ENCODE measurements at places on chromosomes 4 and X. TPM values are rescaled to one million over a fixed set of nuclear protein-coding genes. Genes with fewer than 3 reads are reported as not detected.

- DNase-seq = no peak
Measured at GRCh38 chr4:140163029-140163810, 9.2 kb upstream of the MAML3 start.

DNA sequence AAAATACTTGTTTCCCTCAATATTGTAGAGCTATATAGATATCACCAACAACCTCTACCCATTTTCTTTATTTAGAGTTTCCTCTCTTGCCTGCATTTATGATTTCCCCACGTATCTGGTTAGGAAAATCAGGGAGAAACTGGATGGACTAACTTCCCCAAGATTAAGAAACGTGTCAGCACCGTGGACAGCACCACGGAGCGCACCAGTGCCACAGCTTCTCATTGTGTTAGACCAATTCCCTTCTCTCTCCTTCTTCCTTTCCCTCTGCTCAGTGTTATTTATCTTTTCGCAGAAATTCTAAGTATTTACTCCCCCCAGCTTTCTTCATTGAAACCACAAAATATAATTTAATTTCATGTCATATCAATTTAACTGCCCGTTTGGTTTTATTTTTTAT lies 568.6 kb upstream of the BOD1L1 start:
- DNase-seq = no peak

DNA sequence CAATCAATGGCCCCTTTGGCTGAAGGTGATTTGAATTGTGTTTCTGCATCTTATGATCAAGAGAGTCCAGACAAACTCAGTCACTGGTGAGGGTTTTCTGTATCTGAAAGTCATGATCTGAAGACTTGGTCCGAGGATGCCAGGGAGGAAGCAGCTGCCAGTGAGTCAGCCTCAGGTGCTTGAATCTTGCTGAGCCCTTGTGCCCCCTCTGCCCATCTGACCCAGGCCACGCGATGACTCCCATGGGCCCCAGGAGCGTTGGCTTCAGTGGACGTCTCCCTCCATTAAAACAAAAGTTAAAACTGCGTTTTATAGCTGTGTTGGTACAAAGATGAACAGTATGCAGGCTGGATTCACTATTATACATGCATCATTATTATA lies 62.0 kb downstream of the HTRA3 start:
- no peak for DNase-seq

GRCh38 chr4:128310266-128310697 lies 22.7 kb upstream of the PGRMC2 start:
- no peak for DNase-seq

GRCh38 chrX:35285289-35285962 lies 342.8 kb downstream of the FAM47B start:
- no peak for DNase-seq

DNA sequence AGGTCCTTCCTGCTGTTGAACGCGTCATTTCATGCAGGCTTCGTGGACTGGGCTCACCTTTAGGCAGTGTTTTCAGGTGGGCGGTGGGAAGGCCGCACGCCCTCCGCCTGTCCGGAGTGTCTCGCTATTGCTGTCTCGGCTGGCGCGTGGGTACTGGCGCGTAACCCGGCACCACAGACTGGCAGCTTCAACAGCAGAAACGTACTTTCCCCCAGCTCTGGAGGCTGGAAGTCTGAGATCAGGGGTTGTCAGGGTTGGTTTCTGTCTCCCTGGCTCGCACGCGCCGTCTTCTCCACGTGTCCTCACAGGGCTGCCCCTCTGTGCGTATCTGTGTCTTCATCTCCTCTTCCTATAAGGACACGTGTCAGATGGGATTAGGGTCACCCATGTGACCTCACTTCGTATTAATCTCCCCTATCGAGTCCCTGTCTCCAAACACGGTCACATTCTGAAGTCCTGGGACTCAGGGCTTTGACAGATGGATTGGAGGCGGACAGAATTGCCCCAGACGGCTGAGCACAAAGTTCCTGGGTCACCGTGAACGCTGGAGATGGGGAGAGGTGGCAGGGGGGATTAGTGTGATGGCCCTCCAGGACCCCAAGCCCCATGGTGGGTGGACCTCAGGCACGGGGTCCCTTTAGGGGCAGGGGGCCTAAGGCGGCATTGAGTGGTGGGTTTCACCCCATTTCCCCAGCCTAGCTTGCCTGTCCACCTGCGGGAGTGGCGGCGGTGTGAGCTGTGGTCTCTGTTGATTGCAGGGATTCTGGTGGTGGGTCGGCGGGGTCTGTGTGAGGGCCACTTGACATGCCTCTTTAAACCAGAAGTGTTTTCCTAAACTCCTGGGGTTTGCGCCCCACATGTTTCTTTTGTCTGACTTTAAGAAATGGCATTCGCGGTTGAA lies 83.4 kb upstream of the LRPAP1 start:
- no peak for DNase-seq

- DNase-seq = no peak
Measured at GRCh38 chr4:123809864-123810263, 413.3 kb downstream of the SPRY1 start.

GRCh38 chrX:23764188-23764984 lies 18.6 kb upstream of the SAT1 start:
- no peak for DNase-seq

- no peak for DNase-seq
Measured at GRCh38 chr4:185472103-185472542, 590 bp upstream of the CCDC110 start.

DNA sequence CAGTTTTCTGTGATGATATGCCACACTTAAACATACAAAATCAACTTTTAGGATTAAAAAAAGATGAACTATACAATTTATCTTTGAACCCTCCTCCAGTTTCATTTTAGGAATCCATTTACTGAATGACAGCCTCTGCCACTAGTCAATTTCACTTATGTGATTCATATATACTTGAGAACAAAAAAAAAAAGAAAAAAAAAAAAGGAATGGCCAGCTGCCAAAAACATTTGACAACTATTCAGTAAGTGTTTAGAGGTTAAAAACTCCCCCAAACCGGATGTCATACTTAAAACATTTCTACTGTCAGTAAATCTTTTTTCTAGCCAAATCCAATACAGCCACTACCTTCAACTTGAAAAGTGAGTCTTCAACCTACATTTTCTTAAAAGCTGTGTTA lies 266.7 kb upstream of the MAGEB2 start:
- DNase-seq = no peak

DNA sequence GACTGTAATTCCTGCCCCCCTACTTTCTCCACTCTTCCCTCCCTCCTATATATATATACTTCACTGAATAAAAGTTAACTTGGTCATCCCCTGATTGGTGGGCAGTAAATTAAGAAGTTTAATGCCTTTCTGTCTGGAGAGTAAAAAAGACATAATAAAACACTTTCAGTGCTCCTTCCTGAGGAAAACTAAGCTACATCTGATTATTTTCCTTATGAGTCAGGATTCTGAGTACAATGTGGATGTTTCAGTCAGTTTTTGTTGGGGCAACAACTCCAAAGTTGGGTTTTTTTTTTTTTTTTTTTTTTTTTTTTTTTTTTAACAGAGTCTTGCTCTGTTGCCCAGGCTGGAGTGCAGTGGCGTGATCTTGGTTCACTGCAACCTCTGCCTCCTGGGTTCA lies 22.0 kb upstream of the SUPT20HL2 start:
- no peak for DNase-seq

DNA sequence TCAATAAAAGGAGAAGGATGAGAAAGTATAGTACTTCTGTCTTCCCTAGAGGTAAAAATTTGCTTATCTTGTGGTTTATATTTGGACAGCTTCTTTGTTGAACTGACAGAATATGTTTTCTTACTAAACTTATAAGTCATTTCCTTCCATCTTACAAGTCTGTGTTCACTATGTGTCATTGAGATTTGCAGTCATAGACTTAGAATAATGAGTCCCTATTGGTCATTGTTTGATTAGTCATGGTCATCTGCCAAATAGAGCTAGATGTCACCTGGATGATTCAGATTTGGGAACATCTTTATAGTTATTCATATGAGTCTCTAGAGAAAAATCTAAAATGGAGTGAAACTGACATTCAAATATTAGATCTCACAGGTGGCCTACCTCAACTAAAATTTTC lies 51.5 kb downstream of the SPATA18 start:
- DNase-seq = no peak

DNA sequence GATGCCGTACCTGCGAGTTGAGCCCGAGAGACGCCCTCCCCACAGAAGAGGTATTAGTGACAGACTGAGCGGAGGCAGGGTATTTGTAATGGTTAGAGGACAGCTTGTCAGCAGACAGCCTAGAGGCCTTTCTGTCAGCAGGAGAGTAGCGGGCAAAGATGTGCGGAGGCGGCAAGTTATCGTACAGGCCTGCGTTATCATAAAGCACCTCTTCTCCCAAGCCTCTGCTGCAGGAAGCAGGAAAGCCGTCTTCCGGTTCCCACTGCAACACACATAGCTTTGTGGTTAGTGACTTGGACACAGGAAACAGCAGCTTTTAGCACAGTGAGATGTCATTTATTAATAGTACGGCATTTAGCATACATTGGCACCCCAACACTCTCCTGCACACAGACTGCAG lies 158.3 kb downstream of the AFAP1 start:
- no peak for DNase-seq

- peak; percentile 32 for DNase-seq
Measured at GRCh38 chr4:147924604-147925412, 192.9 kb downstream of the ARHGAP10 start.

DNA sequence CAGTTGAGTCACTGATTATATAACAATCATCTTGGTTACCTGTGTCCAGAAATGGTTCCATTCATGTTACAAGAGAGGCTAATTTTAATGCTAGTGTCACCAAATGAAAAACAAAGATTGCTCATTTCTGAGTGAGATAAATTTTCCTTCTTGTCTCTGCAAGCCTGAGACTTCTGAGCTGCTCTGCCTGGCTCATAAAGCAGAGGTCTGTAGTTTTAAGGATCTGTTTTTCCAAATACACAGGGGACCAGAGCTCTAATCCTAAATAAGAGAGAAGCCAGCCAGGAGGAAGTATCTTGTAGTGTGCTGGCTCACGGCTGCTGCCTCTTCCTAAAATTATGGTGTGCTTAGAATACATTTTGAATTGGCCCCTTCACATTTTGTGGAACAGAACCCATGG lies 42.6 kb downstream of the CLDN34 start:
- DNase-seq = no peak

- peak; percentile 74 for DNase-seq
Measured at GRCh38 chr4:54233277-54233696, 4.2 kb downstream of the PDGFRA start.

DNA sequence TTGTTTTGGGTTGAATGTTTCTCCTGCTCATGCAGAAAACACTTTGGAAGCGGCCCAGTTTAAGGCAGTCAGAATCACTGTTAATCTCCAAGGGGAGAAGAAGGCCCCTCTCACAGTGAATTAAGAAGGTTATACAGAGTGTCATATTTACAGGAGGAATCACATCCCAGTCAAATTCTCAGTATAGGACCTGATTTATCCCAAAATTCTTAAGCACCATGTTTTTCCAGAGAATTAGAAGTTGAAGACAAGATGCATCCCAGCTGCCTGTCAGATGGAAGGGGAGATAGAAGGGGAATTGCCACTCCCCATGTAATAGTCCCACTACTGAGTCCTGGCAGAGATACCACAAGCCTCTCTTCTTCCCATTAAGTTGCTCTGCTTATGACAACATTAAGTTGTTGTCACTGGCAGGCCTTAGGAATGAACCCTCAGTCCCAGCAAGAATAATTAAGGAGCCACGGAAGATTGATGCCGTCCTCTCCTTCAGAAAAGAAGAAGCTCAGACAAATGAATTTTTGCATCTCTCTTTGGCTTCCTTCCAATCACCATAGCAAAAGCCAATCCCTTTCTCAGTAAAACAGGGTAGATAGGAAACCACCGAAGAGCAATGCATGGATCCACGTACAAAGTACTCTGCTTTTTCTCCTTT lies 138.4 kb downstream of the LDB2 start:
- no peak for DNase-seq

- peak; percentile 90 for DNase-seq
Measured at GRCh38 chr4:10664408-10664807, 20.2 kb downstream of the CLNK start.

DNA sequence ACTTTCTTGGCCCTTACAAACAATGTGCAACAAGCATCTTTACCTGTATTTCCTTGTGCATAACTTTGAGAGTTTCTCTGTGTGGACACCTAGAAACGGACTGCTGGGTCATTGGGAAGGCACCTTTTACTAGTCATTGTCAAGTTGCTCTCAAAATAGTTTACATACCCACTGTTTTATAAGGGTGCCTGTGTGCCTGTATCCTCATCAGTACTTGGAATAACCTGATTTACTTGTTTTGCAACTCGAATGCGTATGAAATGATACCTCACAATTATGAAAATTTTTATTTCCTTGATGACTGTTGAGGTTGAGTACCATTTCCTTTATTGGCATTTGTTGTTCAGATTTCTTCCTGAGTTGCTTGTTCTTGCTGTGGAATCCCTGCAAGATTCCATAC lies 150.8 kb downstream of the STIM2 start:
- DNase-seq = no peak

DNA sequence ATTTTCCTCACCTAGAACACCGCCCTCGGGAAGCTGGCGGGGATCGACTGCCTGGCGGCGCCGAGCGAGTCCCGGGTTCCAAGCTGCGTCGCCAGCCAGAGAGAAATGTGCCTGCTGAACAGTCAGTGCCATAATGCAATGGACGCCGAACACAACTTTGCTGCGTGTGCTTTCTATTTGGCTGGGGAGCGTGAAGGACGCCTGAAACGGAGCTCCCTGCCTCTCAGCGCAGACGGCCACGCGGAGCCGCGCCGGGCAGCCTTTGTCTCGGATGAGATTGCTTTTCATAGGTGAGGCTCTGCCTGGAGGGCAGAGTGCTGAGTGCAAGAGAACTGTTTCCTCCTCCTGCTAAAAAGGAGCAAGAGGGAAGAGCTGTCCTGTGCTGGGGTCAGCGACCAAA lies 107.7 kb upstream of the BCOR start:
- DNase-seq = no peak

GRCh38 chr4:7727749-7728148 lies 211.9 kb downstream of the AFAP1 start:
- DNase-seq = no peak

GRCh38 chr4:42080306-42080705 lies 72.1 kb downstream of the BEND4 start:
- DNase-seq = no peak

DNA sequence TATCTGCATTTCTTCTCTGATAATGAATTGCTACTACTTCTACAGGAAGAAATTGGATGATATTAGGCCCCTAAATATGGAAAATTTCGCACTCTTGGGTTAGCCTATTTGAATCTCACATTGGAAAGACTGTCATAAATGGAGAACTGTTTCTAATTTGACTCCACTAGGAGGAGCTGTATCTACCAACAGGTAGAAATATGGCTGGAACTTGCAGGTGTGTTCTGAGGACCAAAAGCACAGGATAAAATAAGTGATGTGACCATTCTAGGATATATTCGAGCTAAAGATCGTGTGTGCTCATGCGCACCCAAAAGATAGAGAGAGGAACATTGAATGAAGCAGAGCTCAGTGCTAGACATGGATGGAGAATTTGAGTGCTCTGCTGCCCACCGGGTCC lies 4.8 kb upstream of the NKAP start:
- no peak for DNase-seq

NPY1R gene
- 9.5 TPM for total RNA-seq

GAGE12F gene
- total RNA-seq = 2.3 TPM

MAGED2 gene
- total RNA-seq = 371 TPM

XAGE1A gene
- total RNA-seq = not detected

Data from prostate gland (tissue), 2 donors.